ENCODE measurements at places on chromosomes 16 and 17.

DNA sequence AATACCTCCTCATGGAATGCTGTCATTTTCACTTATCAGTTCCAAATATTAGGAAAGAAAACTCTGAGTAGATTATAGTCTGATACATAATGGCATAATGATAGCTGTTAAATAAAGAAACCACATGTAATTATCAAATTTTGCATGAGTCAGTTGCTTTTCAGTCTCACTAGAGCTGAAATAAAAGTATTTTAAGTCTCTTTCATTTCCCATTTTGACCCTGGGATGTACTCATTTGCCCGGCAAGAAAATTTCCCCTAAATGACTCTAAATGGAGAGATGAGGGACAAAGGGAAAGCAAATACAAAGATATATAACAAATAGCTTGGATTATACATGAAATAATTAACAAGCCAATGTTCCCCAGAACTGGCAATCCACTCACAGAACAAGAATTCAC, 47.9 kb upstream of the CPHXL start:
- no peak for DNase-seq
- no peaks in the 10 kb centered on the region for H3K4me1 ChIP-seq
- H3K4me3 ChIP-seq: no peak overlapping the region
- peaks cover 15% of the 10 kb centered on the region for H3K27me3 ChIP-seq
- H3K36me3 ChIP-seq: no peaks in the 10 kb centered on the region
- H3K27ac ChIP-seq: no peak overlapping the region

- H3K4me3 ChIP-seq: peak overlapping the region; percentile 77
- peak overlapping the region; percentile 77 for H3K27ac ChIP-seq
- H3K36me3 ChIP-seq: peaks cover 8% of the 10 kb centered on the region
- no peak for DNase-seq
- H3K4me1 ChIP-seq: peaks cover 7% of the 10 kb centered on the region
Observed at GRCh38 chr16:2523801-2524231, 3.6 kb downstream of the AMDHD2 start.

DNA sequence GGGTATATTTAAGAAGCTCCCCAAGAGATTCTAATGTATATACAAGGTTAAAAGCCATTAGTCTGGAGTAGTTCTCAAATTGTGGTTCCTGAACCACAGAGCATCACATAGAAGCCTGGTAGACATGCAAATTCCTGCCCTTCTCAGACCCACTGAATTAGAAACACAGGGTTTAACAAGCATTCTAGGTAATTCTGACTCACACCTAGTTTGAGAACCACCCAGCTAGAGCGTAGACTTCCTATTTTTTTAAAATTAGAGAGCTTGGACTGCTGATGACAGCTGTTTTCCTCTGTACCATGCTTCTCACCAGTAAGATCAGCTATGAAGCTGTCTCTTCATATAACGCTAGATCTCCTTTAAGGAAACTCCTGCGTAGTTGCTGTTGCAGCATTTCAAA, 50.6 kb downstream of the HS3ST3B1 start:
- peaks cover 7% of the 10 kb centered on the region for H3K27me3 ChIP-seq
- peaks cover 4% of the 10 kb centered on the region for H3K4me1 ChIP-seq
- no peak overlapping the region for H3K4me3 ChIP-seq
- DNase-seq: no peak

DNA sequence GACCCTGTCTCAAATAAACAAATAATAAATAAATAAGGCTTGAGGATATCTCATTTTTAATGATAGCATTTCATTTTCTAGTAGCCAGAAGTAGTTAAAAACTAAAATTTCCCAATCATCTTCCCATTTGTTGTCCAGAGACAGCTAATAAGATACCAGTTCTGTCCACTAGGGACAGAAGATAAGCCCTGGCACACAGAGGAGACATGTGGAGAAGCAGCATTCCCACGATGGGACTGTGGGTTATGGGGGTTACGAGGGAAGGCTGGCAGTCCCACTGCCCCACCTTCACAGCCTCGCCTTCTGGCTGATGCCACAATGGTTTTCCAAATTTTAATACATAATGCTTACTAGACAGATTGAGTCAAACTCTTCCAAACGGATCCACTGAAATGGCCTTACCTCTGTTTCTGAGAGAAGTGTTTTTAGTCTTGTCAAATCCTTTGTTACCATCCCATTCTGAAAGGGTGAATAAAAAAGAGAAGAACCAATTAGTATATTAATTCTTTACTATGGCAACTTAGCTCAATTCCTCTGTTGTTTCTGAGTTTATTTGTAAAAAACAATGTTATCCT, 44.2 kb downstream of the HELZ start:
- no peak for DNase-seq
- H3K4me3 ChIP-seq: no peak overlapping the region
- H3K36me3 ChIP-seq: peaks cover 33% of the 10 kb centered on the region
- H3K27ac ChIP-seq: no peak overlapping the region
- H3K27me3 ChIP-seq: no peaks in the 10 kb centered on the region
- H3K4me1 ChIP-seq: peaks cover 6% of the 10 kb centered on the region

GRCh38 chr17:8019166-8019565, 16.8 kb downstream of the GUCY2D start:
- peaks cover 12% of the 10 kb centered on the region for H3K4me1 ChIP-seq
- no peak overlapping the region for H3K27ac ChIP-seq
- no peak for DNase-seq
- H3K36me3 ChIP-seq: no peaks in the 10 kb centered on the region
- peaks cover 24% of the 10 kb centered on the region for H3K27me3 ChIP-seq

DNA sequence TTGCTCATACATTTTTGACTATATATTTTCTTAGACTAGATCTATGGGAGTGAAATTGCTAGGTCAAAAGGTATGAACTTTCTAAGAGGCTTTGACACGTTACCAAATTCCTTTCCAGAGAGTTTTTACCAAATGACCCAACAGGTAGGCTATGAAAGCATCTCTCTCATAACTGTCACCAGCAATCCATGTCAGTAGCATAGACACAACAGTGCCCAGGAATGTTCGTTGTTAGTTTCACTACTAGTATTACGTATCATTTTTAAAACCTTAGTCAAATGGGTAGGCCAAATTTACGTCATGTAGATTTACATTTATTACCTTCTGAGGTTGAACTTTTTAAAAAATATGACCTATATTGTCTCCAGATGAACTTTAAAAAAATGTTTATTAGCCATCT, 66.8 kb downstream of the MARCHF10 start:
- no peaks in the 10 kb centered on the region for H3K36me3 ChIP-seq
- no peak for DNase-seq
- no peak overlapping the region for H3K4me3 ChIP-seq
- no peak overlapping the region for H3K27ac ChIP-seq
- peaks cover 4% of the 10 kb centered on the region for H3K4me1 ChIP-seq
- H3K27me3 ChIP-seq: peaks cover 27% of the 10 kb centered on the region

- H3K36me3 ChIP-seq: no peaks in the 10 kb centered on the region
- H3K27me3 ChIP-seq: peaks cover 25% of the 10 kb centered on the region
- peak overlapping the region; percentile 41 for H3K27ac ChIP-seq
- DNase-seq: no peak
- H3K4me3 ChIP-seq: peak overlapping the region; percentile 55
Observed at GRCh38 chr17:74968361-74968780, 4.2 kb downstream of the HID1 start.

- H3K4me1 ChIP-seq: no peaks in the 10 kb centered on the region
- no peak overlapping the region for H3K27ac ChIP-seq
- no peaks in the 10 kb centered on the region for H3K27me3 ChIP-seq
- no peak for DNase-seq
Observed at GRCh38 chr16:14658063-14658462, 25.3 kb downstream of the BFAR start.

Data from type B pancreatic cell (in vitro differentiated cells).